ENCODE measurements at places on chromosomes 2 and 18. TPM values are rescaled to one million over a fixed set of nuclear protein-coding genes. Genes with fewer than 3 reads are reported as not detected.

DNA sequence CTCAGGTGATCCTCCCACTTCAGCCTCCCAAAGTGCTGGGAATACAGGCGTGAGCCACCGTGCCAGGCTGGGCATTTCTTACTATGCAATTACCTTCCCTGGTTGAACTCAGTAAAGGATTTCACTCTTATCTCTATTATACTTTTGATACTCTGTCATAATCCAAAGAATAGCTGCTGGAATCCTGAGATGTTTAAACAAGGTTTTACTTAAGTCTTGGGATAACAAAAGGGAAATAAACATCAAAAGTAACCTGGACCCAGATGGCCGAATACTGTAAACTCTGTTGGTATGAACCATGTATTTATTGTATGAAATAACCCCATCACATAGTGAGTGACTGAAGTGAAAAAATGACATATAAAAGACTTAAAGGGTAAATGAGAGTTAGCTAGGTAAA is 11.9 kb upstream of the DLX2 start:
- no peak for DNase-seq

DNA sequence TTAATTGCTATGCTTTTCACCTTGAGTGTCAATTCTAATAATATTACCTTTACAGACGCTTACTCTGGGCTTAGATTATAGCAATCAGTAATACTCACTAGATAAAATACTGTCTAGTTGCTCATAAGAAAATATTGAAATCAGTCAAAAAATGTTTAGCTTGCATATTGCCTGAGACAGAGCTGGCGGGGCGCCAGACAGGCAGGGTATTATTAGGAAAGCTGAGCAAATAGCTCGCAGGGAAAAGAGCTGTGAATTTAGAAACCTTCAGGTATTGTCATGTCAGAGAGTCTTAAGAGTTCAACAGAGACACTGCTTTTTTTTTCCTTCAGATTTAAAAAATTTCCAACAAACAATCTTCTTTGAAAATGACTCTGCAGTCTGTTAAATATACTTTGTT is 118.4 kb downstream of the MEIS1 start:
- no peak for DNase-seq

DNA sequence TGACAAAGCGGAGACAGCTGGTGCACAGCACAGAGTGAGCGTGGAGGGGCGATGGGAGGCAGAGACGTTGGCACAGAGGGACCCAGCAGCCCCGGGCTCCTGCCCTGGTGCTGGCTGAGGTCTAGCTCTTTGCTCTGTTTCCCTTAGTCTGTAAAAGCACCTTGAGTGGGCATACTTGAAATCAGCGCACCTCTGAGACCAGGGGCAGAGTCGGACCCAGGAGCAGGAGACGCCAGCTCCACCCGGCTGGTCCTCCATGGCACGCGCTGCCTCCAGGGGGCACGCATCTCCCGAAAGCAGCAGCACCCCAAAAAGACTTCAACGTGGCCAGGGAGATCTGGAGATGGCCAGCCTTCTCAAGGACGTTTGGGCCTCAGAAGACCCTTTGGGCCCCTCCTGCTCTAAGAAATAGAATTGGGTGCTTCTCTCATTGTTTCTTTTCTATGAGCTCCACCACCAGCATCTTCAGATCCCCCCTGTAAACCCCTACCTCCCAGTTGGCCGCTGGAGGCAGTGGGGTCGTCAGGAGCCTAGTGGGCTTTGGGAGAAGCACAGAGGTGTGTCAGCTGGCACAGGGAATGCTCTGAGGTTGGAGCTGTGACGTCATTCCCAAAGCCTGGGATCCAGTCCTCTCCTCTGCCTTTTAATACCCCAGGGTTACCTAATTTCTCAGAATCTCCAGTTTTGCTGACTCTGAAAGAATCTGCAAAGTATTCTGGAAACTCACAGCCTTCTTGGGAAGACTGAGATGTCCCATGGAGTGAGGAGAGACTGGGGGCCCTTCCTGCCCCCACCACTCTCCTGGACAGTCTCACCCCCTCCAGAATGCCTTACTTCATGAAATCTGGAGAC is 58.9 kb downstream of the CIB4 start:
- peak; percentile 57 for DNase-seq

DNA sequence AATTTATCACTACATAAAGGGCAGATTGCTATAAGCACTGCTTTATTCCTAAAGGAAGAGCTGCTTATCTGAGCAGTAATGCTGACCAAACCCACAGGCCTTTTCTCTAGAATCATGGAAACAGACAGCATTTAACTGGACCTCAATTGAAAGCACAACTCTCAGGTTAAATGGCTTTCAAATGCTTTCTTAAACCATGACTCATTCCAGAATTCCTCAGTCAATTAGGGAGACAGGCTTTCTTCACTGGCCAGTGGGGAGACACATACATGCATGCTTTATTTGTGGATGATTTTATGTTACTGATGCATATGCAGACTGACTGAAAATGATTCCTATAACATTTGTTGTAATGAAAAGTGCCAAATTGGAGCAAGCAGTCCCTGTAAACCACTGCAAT is 114.6 kb downstream of the ACVR1 start:
- DNase-seq = no peak

GRCh38 chr2:204437815-204438756 is 107.2 kb upstream of the PARD3B start:
- no peak for DNase-seq

- peak; percentile 68 for DNase-seq
Measured at GRCh38 chr2:239020541-239021041, 172.7 kb downstream of the TWIST2 start.

DNA sequence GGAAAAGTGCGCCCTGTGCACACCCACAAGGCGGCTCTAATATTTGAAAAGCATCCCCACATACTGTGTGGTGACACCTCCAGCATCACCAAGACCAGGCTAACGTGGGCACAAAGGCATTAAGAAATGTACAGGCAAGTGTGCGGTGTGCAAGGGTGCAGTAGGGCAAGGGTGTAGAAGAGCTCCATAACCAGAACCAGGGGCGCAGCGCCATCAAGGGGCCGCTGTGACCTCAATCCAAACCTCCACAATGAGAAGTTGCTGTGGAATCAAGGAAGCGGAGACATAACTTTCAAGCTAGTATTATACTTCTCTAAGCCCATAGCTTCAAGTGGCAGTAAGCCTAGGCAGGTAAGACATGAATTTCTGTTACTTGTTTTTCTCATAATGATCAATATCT is 13.0 kb downstream of the L3MBTL4 start:
- no peak for DNase-seq

- DNase-seq = no peak
Measured at GRCh38 chr2:170359466-170359865, 181.5 kb downstream of the MYO3B start.

GRCh38 chr2:55118643-55119083 is 68.4 kb upstream of the RTN4 start:
- DNase-seq = no peak

DNA sequence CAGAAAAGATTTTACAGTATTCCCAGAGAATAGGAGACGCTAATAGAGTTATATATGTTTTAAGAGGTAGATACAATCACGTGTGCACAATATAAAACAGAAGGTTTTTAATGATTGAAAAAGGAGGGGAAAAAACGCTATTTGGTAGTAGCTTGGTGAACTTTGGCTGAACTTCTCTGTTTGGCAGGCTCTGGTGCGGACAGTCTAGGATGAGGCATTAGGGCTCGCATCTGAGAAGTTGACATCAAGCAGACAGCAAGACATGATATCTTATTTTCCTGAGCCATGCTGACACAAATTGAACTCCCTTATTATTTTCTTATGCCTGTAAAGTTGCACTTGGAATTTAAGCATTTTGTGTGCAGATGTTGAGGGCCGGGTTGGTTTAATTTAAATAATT is 176.6 kb downstream of the EN1 start:
- DNase-seq = no peak

- peak; percentile 62 for DNase-seq
Measured at GRCh38 chr2:3160751-3161330, 216.8 kb downstream of the EIPR1 start.

DNA sequence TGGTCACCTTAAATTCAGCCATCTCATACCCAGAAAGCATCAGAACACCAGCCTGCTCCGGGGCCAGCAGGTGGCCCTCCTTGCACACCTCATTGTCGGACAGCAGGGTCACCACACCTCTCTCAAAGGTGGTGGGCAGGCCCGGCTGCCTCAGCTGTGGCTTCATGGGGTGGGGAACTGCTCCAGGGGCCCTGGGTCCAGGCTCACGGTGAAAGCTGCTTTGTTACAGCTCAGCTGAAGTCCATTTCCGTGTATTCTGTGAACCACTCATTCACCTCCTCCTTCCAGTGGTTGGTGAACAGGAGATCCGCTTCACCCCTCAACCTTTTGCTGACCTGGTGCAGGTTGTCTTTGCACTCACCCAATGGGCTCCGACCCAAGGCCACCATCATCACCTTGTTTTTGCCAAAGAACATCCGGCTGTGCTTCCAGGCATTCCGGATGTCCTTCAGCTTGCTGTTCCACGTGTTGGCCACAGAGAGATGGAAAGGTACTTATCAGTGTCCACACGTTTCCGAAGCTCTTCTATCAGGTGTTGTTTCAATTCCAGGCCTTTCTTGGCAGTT is 78.6 kb upstream of the LDLRAD4 start:
- DNase-seq = no peak

DNA sequence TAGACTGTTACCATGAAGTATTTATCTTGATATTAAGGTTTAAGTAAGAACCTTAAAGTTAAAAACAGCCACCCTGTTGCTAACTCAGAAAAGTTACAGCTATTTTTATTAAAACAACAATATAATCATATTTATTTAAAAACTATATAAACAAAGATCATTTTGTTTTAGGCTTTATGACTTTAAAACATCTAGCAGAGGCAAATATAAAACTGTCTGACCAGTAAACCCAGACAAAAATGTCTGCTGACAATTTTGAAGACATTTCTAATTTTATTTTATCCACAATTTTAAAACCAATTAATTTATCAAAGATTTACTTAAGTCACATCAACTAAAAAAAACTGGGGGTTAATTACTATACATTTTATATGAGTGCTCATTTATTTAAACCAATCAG is 14.2 kb downstream of the RBM43 start:
- DNase-seq = no peak

DNA sequence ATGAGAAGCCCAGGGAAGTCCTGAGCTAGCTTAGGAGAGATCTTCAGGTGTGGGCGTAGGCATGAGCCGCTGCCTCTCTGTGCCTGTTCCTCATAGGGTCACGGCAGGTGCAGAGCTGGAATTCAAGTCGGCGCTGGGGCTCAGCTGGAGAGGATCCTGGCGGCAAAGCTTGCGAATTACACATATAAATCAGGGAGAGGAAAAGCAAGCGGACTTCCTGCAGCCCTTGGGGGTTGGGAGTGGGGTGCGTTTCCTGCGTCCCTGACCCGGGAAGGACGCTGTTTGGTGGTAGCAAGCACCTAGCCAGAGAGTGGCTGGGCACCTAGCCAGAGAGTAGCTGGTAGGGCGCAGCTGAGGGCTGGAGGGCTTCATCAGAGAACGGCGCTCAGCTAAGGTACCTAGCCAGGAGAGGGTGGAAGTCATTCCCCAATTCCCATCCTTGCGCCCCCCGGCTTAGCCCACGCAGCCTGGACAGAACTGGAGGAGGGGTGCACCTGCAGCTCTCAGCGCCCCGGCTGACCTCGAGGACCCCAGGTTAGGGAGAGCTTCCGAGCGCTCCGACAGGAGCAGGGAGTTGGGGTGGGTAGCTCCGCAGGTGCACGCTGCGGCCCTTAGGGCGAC is 459 bp upstream of the EFR3B start:
- peak; percentile 85 for DNase-seq

DNA sequence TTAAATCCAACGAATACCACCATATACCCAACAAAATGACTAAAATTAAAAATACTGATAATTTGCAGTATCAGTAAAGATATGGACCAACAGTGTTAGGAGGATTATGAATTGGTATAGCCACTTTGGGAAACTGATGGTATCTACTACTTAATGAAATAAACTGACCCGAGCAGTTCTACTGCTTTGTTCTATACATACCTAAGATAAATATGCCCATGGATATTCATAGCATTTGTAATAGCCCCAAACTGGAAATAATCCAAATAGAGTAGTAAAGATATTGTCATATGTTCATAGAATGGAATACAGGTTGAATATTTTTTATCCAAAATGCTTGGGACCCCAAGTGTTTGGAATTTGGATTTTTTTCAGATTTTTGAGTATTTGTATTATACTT is 20.7 kb downstream of the PPP1CB start:
- no peak for DNase-seq

DNA sequence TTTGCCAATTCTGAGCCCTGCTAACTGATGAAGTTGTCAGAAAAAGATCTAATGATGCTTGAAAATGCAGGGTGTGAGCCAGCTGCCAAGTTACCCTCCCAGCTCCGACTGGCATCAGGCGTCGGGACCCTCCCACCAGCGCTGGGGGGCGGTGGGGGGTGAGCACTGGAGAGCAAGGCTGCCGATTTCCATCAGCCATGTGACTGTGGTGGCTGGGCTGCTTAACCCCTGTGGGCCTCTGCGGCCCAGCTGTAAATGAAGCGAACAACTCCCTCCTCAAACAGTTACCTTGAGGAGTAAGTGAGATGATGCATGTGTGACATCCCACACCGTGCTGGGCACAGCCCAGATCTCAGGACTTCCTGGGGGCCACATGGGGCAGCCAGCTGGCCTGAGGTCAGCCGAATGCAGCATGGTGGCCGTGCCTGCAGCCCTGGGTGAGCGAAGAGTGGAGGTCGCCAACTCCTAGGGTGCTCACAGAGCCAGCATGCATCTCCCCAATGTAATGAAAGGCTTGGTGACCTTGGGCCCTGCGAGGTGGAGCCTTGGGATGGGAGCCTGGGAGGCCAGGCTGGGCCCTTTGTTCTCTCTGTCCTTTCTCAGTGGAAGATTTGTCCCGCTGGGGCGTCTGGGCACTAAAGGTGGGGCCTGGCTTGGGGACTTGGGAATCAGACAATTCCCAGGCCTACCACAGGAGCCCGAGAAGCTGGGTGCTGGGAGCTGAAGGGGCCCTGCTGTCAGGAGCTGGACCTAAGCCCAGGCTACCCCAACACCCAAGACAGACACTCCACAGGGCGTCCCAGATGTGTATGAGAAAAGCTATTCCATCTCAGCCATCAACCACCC is 25.1 kb downstream of the CIB4 start:
- DNase-seq = peak; percentile 69

DNA sequence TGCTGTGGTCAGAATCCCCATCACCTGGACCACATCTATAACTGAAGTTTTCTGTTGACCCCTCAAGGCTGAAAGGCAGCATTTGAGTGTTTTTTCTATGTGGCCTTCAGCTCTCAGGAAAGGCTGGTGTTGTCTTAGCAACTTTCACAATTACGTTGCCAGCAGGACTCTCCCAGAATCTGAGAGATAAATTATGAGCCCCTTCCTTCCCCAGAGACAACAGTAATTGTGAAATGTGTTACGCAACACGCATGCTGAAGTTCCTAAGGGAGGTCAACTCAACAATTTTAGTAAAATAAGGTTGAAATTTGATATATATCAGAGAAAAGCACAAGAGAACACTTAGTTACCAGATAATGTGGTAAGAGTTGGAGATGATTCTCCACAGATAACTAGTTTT is 216.5 kb upstream of the SLC8A1 start:
- DNase-seq = no peak

The NOSTRIN gene
- 21.3 TPM for total RNA-seq

The ZNF385B gene
- 6.2 TPM for total RNA-seq

The POTEC gene
- not detected for total RNA-seq

The ARL4C gene
- 13.0 TPM for total RNA-seq

The EDAR gene
- not detected for total RNA-seq

The FLACC1 gene
- 4.3 TPM for total RNA-seq

The SPATA3 gene
- not detected for total RNA-seq

The AQP12A gene
- total RNA-seq = not detected

The ACOXL gene
- not detected for total RNA-seq

The PROM2 gene
- total RNA-seq = 0.28 TPM

The ACTG2 gene
- total RNA-seq = 2,422 TPM

The CNGA3 gene
- total RNA-seq = 0.38 TPM

The SERPINB7 gene
- not detected for total RNA-seq

The LIPG gene
- 1.7 TPM for total RNA-seq

The ABCG8 gene
- total RNA-seq = not detected

All from posterior vena cava (tissue), 2 donors.